ENCODE measurements at places on chromosomes 16 and 17.
A peak's percentile ranks its signal among the peaks of the same experiment; 100 is the strongest.

GRCh38 chr16:31134091-31134571 is 1.4 kb downstream of the PRSS8 start:
- no peak for DNase-seq

GRCh38 chr17:1344521-1344920 is 55.5 kb downstream of the YWHAE start:
- DNase-seq, result no peak

GRCh38 chr16:5775916-5776315 is 678.3 kb upstream of the EEF2KMT start:
- DNase-seq, result no peak

GRCh38 chr16:57318240-57318970 is 33.9 kb upstream of the PLLP start:
- DNase-seq, result peak; percentile 55

DNA sequence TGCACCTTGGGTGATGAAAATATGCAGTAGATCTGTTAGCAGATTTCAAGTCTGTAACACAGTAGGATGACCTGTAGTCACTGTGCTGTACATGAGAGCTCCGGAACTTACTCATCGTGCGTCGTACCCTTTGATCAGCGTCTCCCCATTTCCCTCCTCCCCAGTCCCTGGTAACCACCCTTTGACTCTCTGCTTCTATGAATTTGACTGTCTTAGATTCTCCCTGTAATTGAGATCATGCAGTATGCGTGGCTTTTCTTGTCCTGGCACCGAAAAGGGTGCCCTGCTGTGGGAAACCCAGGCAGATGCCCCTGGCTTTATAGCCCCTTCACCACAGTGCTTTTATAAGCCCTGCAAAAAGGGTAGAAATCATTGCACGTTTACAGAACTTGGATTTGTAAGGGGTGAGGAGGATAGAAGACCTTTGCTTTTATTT is 20.5 kb downstream of the CLEC16A start:
- no peak for DNase-seq

DNA sequence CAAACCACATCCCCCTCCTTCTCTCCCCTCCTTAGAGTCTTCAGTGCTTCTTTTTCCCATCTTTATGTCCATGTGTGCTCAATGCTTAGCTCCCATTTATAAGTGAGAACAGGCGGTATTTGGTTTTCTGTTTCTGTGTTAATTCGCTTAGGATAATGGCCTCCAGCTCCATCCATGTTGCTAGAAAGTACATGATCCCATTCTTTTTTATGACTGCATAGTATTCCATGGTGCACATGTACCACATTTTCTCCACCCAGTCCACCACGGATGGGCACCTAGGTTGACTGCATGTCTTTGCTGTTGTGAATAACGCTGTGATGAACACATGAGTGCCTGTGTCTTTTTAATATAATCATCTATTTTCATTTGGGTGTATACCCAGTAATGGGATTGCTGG is 44.3 kb downstream of the SLC39A11 start:
- no peak for DNase-seq

Measured in ecto neural progenitor cell (in vitro differentiated cells).